ENCODE measurements at places on chromosomes 2 and 18.

GRCh38 chr2:42376758-42377157 lies 15.7 kb upstream of the COX7A2L start:
- H3K27ac ChIP-seq, result no peak overlapping the region
- H3K27me3 ChIP-seq, result peaks cover 4% of the 10 kb centered on the region
- no peaks in the 10 kb centered on the region for H3K4me1 ChIP-seq
- no peak for DNase-seq
- H3K36me3 ChIP-seq, result no peaks in the 10 kb centered on the region

GRCh38 chr2:98921062-98921461 lies 15.0 kb downstream of the CRACDL start:
- H3K27ac ChIP-seq, result no peak overlapping the region
- no peak for DNase-seq
- H3K4me1 ChIP-seq, result no peaks in the 10 kb centered on the region

- DNase-seq, result no peak
- H3K4me1 ChIP-seq, result peaks cover 6% of the 10 kb centered on the region
- no peak overlapping the region for H3K27ac ChIP-seq
- no peak overlapping the region for H3K4me3 ChIP-seq
- H3K27me3 ChIP-seq, result peaks cover 18% of the 10 kb centered on the region
- H3K36me3 ChIP-seq, result no peaks in the 10 kb centered on the region
Measured at GRCh38 chr18:2442726-2443275, 128.5 kb downstream of the METTL4 start.

GRCh38 chr2:158178646-158179045 lies 77.0 kb downstream of the UPP2 start:
- no peak for DNase-seq
- peaks cover 25% of the 10 kb centered on the region for H3K27me3 ChIP-seq
- H3K27ac ChIP-seq, result no peak overlapping the region
- H3K4me1 ChIP-seq, result no peaks in the 10 kb centered on the region

DNA sequence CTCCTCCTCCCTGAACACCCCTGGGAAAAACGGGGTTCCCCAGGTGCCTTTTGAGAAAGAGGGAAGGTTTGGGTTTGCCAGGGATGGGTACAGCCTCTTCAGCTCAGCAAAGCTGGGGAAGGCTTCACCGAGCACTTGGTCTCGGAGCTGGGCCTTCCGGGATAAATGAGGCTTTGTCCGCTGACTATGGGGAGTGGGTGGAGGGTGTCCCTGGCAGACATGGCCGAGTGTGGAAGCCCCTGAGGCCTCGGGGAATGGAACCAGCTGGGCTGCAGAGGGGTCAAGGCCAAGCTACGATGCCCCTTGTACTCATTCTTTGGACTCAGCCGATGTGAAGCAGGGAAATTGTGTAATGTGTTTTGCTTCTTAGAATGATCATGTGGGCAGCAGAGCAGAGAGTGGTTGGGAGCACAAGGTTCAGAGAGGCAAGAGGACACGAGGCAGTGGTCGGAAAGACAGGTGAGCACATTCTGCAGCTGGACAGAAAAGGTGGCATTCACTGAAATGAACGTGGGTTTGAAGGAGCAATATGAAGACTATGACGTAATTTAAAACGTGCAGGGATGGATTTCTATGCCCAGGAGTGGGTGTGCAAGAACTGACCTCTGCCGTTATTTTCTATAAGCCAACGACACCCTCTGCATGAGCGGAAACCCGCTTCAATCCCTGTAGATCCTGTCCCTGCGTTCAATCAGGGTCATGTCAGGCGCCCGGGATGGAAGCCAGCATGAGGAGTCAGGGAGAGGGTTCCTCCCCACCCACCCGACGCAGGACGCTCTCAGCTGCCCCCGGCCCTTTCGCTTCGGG lies 142.6 kb downstream of the PXDN start:
- no peak overlapping the region for H3K4me3 ChIP-seq
- DNase-seq, result no peak
- no peaks in the 10 kb centered on the region for H3K27me3 ChIP-seq
- H3K27ac ChIP-seq, result no peak overlapping the region
- H3K4me1 ChIP-seq, result no peaks in the 10 kb centered on the region

DNA sequence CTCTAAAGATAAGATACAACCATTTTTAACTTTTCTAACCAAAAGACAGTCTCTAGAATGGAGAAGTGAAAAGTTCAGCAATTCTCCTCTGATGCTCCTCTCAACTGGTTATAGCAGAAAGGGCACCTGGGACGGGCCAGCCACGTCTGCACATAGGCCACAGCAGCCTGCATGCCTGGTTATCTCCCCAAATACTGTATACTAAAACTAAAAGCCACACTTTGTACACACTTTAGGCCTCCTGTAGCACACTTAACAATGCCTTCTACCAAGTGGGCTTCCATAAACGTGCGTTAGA lies 179.1 kb downstream of the ANKRD44 start:
- H3K36me3 ChIP-seq, result peaks cover 31% of the 10 kb centered on the region
- no peak for DNase-seq
- no peaks in the 10 kb centered on the region for H3K27me3 ChIP-seq

DNA sequence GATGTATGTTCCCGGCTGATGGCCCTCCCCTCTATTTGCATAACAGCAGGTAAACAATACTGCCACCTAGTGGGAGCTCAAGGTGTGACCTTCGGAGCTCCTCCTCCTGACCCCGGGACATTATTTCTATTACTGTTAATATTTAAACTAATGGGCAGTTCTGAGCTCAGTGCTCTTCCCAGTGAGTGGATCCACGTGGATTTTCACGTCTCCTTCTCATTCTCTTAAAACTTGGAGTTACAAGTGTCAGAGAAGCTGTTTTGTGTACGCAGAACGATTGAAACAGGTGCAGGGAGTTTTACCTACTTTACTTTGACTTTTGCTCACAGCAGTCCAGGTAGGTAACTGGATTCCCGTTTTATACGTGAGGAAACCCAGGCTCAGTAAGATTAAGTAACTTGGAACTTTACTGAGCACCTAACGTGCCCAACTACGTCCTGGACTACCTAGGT lies 127.3 kb downstream of the PRKCE start:
- no peaks in the 10 kb centered on the region for H3K36me3 ChIP-seq
- DNase-seq, result peak; percentile 68
- no peak overlapping the region for H3K4me3 ChIP-seq
- no peaks in the 10 kb centered on the region for H3K27me3 ChIP-seq
- peaks cover 3% of the 10 kb centered on the region for H3K4me1 ChIP-seq

DNA sequence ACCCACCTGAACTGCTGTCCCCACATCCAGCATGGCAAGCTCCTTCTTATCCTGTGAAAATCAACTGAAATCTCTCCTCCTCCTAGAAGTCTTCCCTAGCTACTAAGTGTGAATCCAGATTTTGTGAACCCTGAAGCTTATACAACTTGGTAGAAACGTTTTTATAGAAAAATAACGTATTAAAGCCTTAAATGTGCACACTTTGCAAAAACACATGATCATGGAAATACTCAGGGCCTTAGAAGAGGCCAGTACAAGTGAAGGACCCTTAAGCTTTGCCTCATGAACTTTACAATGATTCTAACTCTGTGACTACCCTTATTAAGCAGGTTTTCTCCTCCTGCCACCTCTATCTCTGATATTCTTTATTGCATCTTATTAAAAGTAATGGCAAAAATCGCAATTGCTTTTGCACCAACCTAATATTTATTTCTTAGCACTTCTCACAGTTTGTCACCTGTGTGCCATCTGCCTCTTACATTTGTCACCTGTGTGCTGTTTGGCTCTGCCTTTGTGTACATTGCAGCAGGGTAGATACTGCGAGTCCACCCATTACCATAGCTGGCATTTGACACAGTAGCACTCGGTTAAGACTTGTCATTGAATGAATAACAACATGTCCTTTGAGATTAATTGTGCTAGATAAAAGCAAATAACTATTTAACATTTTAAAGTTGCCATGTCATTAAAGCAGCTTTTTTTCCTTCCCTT lies 42.2 kb downstream of the FRZB start:
- no peak overlapping the region for H3K27ac ChIP-seq
- H3K27me3 ChIP-seq, result peaks cover 28% of the 10 kb centered on the region
- H3K4me1 ChIP-seq, result no peaks in the 10 kb centered on the region
- DNase-seq, result no peak

DNA sequence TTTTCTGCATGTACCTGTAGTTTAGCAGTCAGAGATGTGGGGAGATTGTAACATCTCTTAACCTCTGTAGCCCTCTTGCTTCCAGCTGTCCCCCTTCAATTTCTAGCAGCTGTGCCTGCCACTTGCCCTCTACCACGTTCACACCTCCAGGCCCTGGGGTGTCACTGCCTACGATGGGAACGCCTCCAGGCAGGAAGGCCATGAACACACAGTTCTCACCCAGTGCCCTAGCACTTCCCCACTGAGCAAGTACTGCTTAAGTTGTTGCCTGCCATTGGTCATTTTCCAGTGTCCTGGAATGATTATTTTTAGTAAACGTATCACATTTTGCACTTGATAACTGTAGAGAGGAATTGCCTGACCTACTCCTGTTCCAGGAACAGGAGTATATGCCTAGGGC lies 77.1 kb upstream of the B3GNT7 start:
- no peak overlapping the region for H3K4me3 ChIP-seq
- H3K4me1 ChIP-seq, result peaks cover 9% of the 10 kb centered on the region
- peaks cover 18% of the 10 kb centered on the region for H3K36me3 ChIP-seq
- no peak for DNase-seq

DNA sequence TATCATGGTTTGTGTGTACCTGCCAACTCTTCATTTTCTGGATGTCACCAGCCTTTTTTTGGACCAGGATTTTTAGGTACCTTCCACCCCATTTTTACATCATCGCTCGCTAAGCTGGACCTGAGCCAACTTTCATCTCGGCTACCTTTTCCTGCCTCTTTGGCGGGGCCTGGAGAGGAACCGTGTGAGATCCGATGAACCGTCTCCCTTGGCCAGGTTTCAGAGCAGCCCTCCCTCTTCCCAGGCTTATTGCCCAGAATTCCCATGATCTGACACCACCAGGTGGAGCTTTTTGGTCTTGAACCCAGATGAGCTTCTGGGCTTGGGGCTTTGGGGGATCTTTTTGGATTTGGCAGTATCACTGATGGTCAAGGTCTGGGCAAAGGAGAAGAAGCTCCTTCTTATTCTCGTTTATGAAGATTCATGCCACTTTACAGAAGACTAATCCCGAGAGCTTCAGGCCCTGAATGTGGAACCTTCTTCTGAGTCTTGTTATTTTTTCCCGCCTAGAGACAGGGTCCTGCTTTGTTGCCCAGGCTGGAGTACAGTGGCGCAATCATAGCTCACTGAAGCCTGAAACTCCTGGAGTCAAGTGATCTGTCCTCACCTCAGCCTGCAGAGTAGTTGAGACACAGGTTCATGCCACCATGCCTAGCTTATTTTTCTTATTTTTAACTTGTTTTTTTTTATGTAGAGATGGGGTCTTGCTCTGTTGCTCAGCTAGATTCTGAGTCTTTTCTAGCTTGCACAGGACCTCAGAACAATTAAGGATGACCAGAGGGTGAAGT lies 50.4 kb downstream of the GATA6 start:
- no peak for DNase-seq
- peaks cover 5% of the 10 kb centered on the region for H3K27me3 ChIP-seq
- no peaks in the 10 kb centered on the region for H3K36me3 ChIP-seq
- peaks cover 20% of the 10 kb centered on the region for H3K4me1 ChIP-seq
- no peak overlapping the region for H3K27ac ChIP-seq
- no peak overlapping the region for H3K4me3 ChIP-seq

GRCh38 chr2:110166266-110166665 lies 38.5 kb downstream of the NPHP1 start:
- peaks cover 22% of the 10 kb centered on the region for H3K27me3 ChIP-seq
- no peaks in the 10 kb centered on the region for H3K36me3 ChIP-seq
- no peak overlapping the region for H3K4me3 ChIP-seq
- no peak overlapping the region for H3K27ac ChIP-seq
- H3K4me1 ChIP-seq, result peaks cover 5% of the 10 kb centered on the region
- no peak for DNase-seq

GRCh38 chr2:159177357-159177756 lies 109.1 kb downstream of the WDSUB1 start:
- no peaks in the 10 kb centered on the region for H3K27me3 ChIP-seq
- H3K4me3 ChIP-seq, result no peak overlapping the region
- no peak overlapping the region for H3K27ac ChIP-seq
- H3K4me1 ChIP-seq, result peaks cover 13% of the 10 kb centered on the region
- no peak for DNase-seq

DNA sequence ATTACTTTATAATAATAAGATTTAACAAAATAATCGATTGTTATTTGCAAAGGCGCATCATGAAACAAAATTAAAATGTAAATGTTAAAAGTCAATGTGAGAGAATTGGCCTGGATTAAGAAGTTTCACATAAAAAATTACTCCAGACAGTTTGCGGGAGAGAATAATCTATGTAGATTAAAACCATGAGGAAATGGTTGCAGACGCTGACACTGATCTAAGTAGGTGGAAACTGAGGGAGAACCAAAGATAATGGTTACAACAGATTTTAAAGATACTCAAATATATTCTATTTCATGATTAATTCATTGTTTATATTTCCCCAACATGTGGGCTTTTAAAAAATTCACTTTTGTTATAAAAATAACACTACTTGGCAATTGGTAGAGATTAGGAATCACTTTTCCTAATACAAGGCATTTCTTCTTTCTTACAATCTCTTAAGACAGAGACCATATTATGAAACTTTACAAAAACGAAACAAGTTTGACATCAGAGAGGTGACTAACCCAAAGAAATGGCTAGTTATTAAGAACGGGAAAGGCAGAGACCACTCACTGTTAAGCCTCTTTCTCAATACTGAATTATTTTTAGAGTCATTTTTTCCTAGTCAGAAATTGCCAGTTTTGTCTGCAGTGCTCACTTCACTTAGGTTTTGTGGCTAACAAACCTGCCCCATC lies 1.6 kb downstream of the KANSL1L start:
- H3K27ac ChIP-seq, result peak overlapping the region; percentile 100
- peak overlapping the region; percentile 100 for H3K4me3 ChIP-seq
- H3K27me3 ChIP-seq, result peaks cover 6% of the 10 kb centered on the region
- H3K4me1 ChIP-seq, result peaks cover 34% of the 10 kb centered on the region
- DNase-seq, result no peak
- no peaks in the 10 kb centered on the region for H3K36me3 ChIP-seq

DNA sequence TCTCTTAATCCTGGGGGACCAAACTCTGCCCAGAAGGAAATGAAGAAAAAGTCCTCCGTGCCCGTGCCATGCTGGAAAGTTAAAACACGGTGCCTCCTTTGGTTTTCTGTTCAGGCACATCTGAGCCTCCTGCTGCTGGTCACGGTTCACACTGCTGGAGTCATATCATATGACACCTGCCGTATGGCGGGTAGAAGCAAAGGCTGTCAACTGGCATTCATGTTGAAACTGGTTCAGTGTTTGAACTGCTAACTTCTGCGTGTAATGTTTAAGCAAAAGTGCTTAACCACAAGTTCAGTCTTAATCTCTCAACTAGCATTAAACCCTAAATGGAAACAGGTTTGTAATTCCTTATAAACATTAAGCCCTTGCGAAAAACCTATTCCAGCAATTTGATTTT lies 3.1 kb downstream of the STK39 start:
- DNase-seq, result peak; percentile 82
- peaks cover 6% of the 10 kb centered on the region for H3K36me3 ChIP-seq
- peak overlapping the region; percentile 87 for H3K27ac ChIP-seq
- peaks cover 43% of the 10 kb centered on the region for H3K4me1 ChIP-seq

GRCh38 chr2:118850901-118851415 lies 3.5 kb upstream of the EN1 start:
- peaks cover 40% of the 10 kb centered on the region for H3K27me3 ChIP-seq
- peaks cover 8% of the 10 kb centered on the region for H3K4me1 ChIP-seq
- H3K36me3 ChIP-seq, result no peaks in the 10 kb centered on the region
- no peak overlapping the region for H3K4me3 ChIP-seq
- DNase-seq, result peak; percentile 28
- no peak overlapping the region for H3K27ac ChIP-seq

- no peaks in the 10 kb centered on the region for H3K36me3 ChIP-seq
- peaks cover 38% of the 10 kb centered on the region for H3K4me1 ChIP-seq
- DNase-seq, result no peak
- no peaks in the 10 kb centered on the region for H3K27me3 ChIP-seq
Measured at GRCh38 chr2:172429301-172429968, 2.0 kb downstream of the ITGA6 start.
